ENCODE measurements at places on chromosomes 3 and 15.

DNA sequence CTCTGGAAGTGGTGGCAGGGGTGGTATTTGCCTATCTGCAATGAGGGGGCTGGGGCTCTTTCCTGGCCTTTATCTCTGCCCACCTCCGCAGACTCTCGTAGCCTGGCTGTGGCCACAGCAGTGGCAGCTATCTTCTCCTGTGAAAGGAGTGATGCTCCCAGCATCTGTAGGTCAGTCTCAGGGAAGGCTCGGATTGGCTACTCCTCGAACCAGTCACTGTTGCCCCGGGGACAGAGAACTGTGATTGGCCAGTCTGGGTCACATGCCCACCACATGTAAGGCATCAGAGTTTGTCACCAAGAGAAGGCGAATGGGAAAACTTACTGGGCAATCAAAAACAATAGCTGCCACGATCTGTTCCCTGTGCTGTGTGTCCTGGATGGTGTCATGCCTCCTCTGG lies 30.1 kb upstream of the FGD5 start:
- DNase-seq = no peak

DNA sequence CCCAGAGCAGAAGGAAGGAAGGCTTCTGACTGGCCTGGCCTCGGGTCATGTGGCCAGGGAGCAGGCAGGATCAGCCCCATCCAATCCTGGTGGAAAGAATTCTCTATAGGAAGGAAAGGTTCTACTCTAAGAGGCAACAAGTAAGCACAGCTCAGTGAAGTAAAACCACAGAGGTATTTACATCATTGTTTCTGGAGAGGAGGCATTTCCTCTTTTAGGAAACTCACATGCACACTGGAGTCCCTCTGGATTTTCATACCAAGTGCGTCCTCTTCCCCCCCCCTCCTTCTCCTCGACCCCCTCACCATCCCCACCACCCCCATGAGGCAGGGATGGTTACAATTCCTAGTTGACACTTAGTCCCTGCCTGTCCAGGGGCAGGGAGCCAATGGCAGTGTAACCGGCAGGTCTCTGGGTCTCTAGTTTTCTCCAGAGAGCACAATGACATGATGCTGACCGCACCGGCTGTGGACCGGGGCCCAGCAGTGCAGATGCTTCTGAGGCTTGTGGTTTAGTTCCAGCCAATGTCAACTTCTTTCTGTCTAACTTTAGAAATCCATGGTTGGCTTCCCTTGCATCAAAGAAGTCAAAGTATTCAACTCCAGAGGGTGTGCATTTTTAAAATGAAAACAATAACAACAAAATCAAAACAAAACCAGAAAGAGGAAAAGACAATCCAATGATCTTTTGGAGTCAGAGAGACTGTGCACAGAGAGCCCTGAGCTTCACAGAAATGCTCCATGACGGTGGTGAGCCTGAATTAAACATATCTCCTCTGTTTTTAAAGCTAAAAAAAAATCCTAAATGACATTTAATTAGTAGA lies 230.3 kb upstream of the TLE3 start:
- DNase-seq = no peak

DNA sequence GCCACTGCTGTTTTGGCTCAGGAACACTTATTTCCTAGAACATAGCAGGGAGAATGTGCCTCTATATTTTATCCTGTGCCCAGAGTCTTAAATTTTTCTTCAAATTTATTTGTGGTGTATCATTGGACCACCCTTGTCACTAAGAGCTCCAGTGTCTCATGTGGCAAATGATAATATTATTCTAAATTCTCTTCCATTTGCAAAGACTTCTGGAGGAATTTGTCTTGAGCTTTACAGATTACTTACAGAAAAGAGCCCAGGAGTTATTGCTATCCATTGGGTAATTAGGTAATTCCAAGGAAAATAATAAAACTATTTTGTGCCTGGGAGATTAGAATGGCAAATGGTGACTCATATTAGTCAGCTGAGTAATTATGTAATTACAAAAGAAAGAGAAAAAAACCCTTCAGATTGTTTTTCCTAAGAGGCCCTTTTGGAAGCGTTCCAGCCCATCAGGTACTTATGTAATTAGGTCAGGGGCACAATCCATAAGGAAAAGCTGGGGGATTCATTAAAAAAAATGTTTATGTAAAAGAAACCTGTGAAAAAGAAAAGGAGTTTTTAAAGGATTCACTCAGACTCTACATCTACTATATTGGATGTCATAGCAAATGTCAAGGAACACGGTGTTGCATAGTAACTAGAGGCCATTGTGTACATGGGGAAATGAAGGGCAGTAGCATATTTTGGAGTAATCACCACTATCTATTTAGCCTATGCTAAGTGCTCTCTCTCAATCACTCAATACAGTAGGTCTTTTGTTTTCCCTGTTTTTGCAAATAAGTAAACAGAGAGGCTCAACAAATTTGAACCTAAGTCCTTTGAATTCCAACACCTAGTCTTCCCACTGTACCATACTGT lies 380.9 kb upstream of the RARB start:
- DNase-seq = no peak

DNA sequence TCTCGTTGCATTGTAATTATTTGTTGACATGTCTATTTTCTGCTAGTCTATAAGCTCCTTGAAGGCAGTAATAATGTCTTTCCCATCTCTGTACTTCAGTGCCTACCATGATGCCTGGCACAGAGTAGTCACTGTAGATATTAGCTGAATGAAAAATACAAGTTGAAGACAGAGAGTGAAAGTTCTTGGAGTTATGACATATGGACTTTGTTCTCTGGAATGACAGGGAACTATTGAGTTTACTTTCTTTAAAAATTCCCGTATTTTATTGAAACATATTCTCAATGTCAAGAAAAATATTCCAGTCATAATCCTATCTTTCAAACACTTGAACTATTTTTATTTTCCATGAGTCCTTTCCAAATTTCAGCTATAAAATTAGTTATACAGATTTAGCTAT lies 3.0 kb downstream of the BLM start:
- no peak for DNase-seq

DNA sequence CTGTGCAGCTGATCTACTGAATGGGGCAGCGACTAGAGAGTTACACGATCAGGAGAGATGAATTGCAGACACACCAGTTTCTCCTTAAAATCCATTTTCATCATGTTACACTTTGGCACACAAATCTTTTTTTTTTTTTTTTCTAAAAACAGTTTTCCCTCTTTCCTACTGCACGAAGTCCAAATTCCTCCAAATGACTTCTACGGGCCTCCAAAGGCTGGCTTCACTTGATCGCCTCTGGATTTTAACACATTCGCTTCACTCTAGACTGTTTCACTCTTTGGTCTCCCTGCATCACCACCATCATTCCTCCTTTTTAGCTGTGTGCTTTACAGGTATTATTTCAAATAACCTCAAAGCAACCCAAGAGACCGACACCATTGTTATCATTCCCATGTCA lies 268.6 kb downstream of the RORA start:
- DNase-seq = no peak

DNA sequence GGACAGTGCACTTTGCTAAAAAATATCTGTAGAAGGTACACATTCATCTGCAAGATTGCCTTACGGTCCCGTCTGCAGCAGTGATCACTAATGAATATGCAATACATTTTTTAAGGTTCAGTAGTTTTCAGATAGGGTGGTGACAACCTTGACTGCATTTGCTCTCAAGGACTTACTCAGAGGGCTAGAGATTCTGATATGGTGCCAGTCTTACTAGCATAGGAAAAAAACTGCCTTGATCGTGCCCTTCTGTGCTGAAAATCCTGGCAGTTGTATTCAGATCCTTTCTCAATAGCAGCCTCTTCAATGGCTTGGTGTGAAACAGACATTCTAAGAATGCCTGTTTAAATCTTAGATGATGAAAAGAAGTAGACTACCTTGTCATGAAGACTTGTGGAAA lies 411.9 kb upstream of the CCDC54 start:
- DNase-seq = no peak

DNA sequence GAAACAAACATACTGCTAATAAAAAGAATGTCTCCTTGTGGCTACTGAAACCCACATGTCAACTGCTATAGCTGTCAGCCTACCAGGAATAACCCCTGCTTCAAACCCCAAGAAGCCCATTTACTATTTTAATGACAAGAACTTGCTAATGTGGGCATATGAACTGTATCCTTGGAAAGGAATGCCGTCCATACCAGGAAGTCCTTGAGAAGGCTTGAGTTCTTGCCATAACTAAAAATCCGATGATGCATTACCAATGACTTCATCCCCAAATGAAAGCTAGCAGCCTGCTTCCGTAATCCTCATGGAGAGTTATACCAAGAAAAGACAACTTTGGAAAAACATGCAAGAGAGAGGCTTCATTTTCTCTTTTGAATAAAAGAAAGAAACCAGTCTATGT lies 34.8 kb downstream of the MINDY4B start:
- no peak for DNase-seq

DNA sequence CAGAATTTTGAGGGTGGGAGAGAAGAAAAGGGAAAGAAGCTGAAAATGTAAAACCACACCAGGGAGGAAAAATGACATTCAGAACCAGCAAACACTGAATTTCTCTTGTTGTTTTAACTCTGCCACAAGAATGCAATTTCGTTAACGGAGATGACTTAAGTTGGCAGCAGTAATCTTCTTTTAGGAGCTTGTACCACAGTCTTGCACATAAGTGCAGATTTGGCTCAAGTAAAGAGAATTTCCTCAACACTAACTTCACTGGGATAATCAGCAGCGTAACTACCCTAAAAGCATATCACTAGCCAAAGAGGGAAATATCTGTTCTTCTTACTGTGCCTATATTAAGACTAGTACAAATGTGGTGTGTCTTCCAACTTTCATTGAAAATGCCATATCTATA lies 15.5 kb downstream of the GREM1 start:
- DNase-seq = no peak

GRCh38 chr3:184346480-184347190 lies 9.2 kb downstream of the FAM131A start:
- no peak for DNase-seq

DNA sequence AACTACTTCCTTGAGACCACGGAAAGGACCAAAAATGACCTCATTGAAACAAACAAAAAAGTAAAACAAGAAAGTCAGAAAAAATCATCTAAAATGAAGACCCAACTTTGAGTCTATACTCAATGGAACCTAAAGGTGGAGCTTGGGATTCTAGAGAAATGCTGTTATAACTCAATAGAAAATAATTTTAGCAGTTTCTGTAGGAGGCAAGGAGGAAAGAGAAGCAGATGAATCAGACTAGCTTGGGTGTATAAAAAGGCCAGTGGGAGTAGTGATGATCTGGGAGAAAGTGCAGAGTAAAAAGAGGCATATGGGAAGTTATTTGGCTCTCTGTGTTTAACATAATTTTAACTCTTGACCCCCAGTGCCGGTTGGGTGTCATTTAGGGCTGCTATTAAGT lies 94.4 kb downstream of the TMCO5A start:
- no peak for DNase-seq

GRCh38 chr15:62190274-62190673 lies 25.2 kb upstream of the C2CD4B start:
- no peak for DNase-seq

- no peak for DNase-seq
Measured at GRCh38 chr3:159828542-159828943, 160.1 kb upstream of the IL12A start.

- DNase-seq = no peak
Measured at GRCh38 chr3:9233814-9234600, 15.4 kb downstream of the SRGAP3 start.

DNA sequence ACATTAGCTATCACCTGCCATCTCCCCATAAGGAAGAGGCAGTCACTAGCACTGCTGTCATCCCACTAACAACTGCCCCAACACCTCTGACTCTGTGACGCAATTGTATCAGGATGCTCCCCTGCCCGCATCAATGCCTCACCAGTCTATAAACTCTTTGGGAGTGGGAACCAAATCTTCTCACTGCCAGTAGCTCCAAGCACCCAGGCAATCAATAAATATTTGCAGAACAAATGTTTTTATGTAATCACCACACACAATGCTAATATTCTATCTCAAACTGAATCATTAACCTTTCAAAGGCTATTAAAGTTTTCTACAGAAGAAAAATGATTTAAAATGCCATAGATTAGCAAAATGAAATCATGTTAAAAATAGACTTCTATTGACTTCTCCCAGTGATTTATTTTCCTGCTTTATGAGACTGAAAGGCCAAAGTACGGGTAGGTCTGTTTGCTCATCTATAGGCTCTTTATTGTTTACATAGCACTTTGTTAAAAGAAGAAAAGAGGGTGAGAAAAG lies 131.3 kb downstream of the PLD1 start:
- DNase-seq = no peak

DNA sequence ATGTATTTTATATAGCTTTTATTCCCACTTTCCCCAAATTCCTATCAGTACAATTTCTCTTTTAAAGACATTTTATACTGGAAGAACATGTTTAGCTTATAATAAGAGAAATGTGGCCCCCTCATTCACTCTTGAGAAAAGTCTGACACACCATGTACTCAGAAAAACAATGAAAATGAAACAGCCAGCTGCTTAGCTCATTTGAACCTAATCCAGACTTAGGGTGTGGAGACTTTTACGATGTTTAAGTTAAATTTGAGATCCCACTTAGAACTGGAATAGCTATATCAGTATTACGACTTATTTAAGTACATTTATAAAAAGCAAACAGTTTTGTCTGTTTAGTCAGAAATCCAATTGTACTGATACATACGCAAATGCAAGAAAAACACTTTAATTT lies 252.3 kb upstream of the ARRDC4 start:
- DNase-seq = no peak

DNA sequence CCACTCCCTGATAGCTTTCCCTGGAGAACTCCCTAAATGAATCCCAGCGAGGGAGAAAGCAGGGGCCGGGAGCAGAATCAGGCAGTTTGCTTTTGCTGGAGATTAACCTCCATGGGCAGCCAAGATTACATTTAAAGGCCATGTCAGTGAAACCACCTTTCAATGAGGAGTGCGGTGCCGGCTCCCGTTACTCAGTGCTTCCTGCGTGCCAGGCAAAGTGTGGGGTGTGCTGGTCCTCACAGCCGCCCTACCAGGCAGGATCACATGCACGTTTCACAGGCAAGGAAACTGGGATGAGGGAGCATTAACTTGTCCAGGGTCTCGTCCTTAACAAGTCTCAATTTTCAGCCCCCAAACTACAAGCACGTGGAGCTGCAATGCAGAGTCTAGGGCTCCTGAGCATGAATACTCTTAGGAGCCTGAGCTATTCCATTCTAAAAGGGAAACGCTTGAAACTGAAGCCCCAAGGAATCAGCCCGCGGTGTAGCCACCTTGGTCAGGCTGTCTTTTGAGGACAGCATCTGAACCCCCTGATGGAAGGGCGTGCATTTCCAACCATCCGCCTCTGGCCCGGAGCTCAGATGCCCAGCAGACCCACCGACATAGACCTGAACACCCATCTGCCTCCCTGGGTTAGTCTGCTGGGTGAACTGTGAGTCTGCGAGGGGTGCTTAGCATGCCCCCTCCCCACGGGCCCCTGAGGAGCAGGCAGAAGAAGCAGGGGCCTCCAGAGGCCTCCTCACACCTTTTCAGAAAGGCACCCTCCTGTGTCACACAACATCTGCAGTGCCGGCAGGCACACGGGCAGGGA lies 5.6 kb downstream of the IGDCC3 start:
- DNase-seq = no peak
